ENCODE measurements at places on chromosomes 13 and 19.

GRCh38 chr13:102002287-102002686, 399.6 kb downstream of the FGF14 start:
- DNase-seq: no peak

DNA sequence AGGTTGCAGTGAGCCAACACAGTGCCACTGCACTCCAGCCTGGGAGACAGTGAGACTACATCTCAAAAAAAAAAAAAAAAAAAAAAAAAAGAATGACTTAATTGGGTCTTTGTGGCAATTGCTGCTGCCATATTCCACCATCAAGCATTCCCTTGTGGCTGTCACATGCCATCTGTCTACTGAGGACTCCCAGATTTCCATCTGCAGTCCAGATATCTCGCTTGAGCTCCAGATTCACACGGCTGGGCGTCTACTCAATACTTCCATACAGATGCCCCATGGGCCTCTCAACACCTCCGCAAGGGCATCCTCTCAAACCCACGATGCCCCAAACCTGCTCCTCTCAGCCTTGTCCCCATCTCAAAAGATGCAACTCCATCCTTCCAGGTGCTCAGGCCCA, 12.9 kb downstream of the TMEM143 start:
- no peak for DNase-seq

DNA sequence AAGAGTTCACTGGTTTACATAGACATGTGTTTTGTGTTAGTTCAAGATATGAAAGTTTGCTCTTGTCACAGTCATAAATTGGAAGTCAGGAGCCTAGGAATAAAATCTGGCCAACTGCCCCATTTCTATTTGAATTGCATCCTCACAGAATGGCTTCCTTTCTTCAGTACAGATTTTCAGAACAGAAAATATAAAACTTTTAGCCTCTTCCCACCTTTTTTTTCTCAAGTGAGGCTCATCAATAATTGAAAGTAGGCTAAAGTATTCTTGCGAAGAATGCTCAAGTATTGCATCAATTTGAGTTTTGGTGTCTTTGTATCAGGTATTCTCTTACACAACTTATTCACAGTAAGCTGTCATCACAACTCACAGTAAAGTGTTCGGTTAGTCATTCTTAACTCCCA, 802.7 kb downstream of the PCDH9 start:
- DNase-seq: no peak

- DNase-seq: no peak
Measured at GRCh38 chr13:99361197-99361596, 54.0 kb upstream of the GPR183 start.

- peak; percentile 54 for DNase-seq
Measured at GRCh38 chr19:55005684-55006488, 32.2 kb downstream of the GP6 start.

DNA sequence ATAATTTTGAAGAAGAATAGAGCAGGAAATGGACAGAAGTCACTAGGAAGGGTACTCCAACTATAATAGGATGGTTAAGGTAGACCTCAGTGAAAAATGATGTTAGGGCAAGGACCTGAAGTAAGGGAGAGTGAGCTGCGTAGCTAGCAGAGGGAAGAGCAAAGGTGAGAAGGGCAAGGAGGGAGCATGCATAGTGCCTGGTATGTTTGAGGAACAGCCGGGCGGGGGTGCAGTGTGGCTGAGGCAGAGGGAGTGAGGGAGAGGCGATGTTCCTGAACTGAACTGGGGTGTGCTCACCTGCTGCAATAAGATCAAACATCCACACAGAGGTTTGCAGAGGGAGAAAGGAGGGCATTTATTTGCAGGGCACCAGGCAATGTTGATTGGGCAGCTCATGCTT, 110.4 kb downstream of the DNAJC15 start:
- DNase-seq: no peak

- DNase-seq: no peak
Measured at GRCh38 chr19:13681509-13681908, 82.8 kb upstream of the MRI1 start.

- DNase-seq: no peak
Measured at GRCh38 chr19:39446365-39447084, 1.1 kb downstream of the SUPT5H start.

- no peak for DNase-seq
Measured at GRCh38 chr13:31890946-31891345, 140.6 kb upstream of the FRY start.

DNA sequence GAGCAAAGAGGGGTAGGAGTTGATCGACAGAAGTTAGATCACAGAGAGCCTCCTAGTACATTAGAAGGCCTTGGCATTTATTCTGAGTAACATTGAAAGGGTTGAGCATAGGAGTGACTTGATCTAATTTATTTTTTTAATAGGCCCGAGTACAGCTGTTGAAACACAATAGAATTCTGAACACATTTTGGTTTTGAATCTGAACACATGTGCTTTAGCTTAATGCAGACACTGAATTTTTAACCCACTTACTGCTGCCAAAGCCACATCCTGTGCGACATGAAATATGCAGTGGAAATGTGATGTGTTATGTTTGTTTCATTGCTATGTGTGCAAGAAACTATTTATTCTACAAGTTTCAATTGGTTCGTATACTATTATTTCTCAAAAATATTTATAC, 1505.9 kb downstream of the PCDH9 start:
- no peak for DNase-seq

DNA sequence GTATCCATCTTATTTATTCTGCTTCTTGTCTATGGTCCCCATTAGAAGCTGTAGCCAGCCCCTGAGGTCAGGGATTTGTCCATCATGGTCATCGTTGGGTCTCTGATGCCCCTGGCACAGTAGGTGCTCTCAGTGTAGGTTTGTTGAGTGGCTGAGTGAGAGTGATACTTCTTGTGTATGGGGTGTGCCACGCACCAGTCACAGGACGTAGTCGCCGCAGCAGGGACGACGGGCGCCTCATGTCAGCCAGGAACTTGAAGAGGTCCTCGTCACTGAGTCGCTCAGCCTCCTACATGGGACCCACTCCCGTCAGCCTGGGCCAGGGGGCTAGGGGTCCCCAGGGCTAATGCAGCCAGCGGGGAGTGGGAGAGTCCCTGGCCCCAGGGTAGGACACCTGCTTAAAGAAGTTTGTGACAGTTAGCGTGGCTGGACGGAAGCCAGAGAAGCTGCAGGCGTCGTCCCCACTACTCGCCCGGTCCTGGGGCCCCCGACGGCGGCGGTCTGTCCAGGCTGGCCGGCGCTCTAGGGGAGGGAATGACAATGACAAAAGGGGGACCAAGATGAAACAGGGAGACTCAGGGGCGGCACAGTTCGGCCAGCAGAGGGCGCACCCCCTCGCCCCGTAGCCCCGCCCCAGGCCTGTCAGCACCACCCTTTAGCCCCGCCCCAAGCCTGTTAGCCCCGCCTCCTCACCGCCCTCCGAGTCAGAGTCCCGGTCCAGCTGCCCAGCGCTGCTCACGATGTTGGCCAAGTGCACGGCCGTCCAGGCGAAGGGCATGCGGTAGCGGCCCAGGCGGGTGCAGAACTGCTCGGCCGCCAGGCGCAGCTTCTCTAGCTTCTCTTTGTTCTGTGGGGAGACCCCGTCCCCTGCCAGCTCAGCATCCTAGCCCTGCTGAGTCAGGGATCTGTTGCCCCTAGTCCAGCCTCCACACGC, 3.7 kb downstream of the ANGPTL8 start:
- no peak for DNase-seq

GRCh38 chr13:31850041-31850555, 110.8 kb downstream of the RXFP2 start:
- DNase-seq: no peak

DNA sequence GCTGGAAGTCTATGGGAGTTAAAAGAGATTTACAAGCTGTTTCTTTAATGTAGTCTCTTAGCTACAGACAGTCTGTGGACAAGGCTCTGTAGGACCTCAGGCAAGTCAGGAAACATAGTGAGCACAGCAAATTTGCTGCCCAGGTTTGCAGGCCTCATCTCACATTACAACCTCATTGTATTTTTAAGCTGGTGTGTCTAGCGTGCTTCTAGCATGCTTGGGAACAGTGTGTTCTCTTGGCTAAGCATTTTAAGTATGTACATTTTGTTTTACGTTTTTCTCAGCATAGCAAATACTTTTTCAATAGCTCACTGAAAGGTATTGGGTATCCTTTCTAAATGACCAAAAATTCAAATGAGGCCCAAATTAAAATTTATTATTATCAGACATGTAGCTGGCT, 113.2 kb downstream of the STARD13 start:
- no peak for DNase-seq
